ENCODE measurements at places on chromosomes 6 and 20. TPM values are rescaled to one million over a fixed set of nuclear protein-coding genes. Genes with fewer than 3 reads are reported as not detected.

- no peak for DNase-seq
Measured at GRCh38 chr20:62235777-62236157, 2.6 kb upstream of the OSBPL2 start.

MRPL14 gene
- total RNA-seq, result 92.0 TPM

- DNase-seq, result no peak
Measured at GRCh38 chr6:28864326-28864923, 59.4 kb downstream of the TRIM27 start.

DNA sequence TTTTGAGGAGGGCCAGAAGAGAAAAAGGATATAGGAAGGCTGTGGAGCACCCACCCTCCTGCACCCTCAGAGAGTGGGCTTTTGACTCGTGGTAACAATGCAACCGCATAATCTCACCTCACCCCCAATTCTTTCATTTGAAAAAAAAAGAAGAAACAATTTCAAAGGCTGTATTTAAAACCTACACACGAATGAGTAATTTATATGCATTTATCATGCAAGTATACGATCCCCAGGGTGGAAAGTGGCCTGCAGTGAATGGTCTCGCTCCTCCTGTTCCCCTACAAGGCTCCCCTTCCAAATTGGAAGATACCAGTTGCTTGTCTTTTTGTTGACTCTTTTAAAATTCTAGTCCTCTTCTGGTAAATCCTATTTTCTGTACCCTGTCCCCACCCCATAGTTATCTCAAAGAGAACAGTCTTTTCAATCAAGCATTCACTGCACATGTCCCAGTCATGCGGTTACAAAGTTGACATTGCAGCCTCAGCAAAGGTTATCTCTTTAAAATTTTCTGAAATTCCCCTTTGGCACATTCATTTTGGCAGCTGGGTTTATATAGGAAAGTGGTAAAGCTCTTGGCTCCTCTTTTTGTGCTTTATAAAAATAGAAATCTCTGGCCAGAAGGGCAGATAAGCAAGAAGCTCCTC, 110.6 kb downstream of the ARID1B start:
- no peak for DNase-seq

DNA sequence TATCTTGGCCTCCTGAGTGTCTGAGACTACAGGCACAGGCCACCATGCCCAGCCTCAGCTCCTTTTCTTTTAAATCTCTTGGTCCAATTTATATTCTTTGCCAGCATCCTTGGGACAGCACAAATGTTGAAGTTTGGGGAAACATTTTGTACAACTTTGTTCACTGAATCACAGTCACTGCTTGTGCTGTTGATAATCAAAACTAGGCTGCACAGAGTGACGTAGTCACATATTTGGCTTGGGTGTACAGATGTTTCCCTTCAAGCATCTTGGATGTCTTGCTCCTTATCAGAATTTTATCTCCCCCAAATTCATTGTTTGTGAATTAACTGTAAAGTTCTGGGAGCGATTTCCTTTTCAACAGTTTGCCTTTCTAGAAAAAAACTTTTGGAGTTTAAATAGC, 17.9 kb downstream of the CARMIL1 start:
- no peak for DNase-seq

- no peak for DNase-seq
Measured at GRCh38 chr20:51640743-51641142, 98.2 kb upstream of the NFATC2 start.

NMBR gene
- not detected for total RNA-seq

RNF182 gene
- total RNA-seq, result 6.1 TPM

DNA sequence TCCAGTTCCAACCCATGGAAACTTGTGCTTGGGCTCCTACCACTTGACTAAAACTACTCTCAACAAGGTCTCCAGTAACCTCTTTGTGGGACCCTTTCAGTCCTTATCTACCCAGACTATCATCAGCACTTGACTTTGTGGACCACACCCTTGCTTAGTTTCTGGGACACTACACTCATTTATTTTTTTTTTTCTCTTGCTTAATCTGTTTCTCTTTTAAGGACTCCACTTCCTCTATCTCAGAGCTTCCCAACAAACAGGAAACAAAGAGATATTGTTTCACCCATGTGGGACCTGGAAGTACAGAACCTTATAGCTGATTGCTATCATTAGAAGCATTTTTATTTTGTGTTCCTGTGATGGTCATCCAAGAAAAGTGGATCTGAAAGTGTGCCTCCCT, 28.8 kb upstream of the ME1 start:
- DNase-seq, result no peak

DNA sequence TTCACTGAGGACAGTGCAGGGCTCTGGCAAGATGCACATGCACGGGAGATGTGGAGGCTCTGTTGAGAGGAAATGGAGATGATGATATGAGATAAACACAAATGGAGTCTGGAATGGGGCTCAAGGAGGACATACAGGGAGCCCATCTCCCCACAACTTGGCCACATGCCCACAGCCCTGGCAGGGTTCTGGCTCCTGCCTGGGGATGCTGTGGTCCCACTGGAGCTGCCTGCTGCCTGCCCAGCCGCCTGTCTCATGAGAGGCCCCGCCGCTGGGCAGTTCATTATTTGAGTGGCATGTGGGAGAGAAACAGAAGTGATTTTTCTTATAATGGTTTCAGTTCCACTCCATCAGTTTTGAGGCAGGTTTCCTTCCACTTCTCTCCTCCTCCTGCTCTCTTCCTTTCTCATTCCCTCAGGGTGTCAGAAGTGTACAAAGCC, 133.6 kb upstream of the TRAF3IP2 start:
- DNase-seq, result no peak

Measured in H7 (cell line).